ENCODE measurements at places on chromosomes 5 and 9.

- no peak for DNase-seq
These were observed 1249.5 kb upstream of the CDH18 start for GRCh38 chr5:21237461-21237860.

DNA sequence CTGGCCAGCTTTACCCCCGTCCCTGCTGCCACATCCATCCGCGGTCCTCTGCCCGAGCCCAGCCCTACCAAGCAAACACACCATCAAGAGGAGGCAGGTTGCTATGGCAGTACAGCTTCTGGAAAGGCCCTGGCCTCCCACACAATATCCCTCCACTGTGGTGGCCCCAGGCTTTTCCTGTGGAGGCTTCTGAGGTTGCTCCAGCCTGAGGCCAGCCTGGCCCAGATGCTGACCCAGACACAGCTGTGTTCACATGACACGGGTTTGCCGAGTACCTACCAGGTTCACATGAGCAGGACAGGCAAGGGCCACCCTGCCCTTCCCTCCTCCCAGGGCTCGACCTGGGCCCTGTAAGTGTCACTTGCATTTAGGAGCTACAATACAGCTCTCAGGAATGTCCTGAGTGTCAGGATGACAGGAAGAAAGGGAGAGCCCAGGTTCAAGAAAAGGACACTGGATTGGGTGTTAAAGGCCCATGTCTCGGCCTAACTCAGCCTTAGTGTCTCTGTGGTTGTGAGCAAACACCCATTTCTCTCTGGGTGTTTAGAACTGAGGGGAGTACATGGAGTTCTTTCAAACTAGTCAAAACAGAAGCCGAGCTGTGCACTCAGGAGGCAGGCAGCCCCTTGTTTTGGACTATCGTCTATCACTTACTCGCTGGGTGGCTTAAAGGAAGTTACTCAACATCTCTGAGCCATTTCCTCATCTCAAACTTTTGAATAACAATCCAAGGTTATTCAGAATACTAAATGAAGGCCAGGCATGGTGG, 40.2 kb downstream of the NAIF1 start:
- DNase-seq = no peak

DNA sequence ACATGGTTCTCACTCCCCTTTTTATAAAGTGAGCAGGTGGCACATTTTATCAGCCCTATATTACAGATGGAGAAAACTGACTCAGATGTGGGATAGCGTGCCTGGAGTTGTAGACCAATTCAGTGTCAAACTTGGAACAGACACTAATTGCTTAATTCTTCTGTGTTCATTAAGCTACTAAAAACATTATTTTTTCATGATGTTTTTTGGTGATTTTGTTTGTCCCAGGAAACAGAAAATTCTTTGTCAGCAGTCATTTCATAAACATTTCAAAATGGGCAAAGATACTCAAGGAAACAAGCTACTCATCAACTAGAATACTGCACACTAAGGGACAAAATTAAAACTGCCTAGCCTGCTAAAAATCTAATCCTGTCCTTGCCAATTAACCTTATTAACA, 2.2 kb downstream of the ABHD17B start:
- no peak for DNase-seq

- DNase-seq = no peak
These were observed 43.4 kb downstream of the NKX2-5 start for GRCh38 chr5:173191561-173191960.

Measured in CMK (cell line).